ENCODE measurements at places on chromosomes 7 and 10.

- no peak for DNase-seq
Measured at GRCh38 chr7:151705636-151706276, 171.2 kb downstream of the PRKAG2 start.

DNA sequence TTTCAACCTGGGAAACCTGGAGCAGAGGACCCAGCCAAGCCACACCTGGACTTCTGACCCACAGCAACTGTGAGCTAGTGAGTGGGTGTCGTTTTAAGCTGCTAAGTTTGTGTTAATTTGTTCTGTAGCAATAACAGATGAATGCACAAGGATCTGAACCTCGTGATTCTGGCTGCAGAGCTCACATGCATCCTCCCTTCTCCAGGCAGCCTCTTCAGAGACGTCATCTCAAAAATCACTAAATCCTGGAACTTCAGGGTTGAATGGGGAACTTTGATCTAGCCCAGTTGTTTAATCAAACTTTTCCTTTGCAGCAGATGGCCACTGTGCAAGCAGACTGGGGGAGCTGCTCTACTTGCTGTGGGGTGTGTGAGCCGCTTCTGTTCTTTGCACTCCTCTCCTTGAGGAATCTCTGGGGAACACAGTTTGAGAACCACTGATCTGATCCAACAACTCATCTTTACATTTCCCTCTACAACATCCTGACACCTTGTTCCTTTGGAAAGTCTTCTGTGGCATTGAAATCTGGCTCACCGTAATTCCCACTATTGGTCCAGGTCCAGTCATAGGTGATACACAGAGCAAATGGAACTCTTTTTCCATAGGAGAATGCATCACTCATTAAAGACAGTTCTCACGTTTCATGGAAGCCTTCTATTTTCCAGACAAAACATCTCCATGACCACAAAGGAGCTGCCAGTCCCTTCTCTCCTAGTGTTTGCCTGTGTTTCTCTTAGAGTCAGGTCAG is 90.3 kb downstream of the CHN2 start:
- DNase-seq = no peak

DNA sequence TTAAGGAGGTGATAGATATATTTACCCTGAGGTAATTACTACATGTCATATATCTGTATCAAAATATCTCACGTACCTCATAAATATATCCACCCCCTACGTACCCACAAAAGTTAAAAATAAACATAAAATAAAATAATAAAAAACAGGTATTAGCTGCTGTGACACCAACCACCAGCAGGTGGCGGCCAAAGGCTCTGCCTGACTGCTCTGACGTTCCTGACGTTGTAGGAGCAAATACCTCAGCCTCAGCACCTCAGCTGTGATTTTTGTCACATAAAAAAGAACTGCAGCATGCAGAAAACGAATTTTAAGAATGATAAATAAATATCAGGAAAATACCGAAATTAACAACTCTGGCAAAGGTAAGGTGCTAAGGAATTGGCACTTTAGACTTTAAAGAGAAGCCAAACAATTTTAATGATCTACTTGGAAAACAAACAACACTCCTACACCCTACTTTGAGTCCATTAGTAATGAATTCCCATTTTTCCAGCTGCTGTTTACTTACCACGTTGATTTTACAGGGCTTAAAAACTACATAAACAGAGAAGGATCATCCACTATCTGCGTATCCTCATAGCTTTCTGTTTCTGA is 125.4 kb upstream of the TARP start:
- DNase-seq = no peak

DNA sequence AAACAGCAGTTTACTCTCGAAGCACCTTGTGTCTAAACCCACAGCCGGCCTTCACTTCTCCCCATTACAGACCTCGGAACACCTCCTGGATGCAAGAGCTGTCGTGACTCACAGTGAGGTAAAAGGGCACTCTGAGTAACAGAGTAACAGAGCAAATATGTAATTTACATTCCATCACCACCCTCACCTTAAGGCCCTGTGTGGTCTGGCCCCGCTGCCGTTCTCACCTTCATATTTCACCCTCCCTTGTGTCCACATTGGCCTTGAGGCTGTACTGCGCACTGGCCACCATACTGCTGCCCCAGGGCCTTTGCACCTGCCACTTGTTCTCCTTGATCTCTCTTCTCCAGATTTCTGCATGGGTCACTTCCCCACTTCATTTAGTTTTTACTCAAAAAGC is 12.6 kb downstream of the FFAR4 start:
- no peak for DNase-seq

GRCh38 chr10:59913547-59914237 is 7.3 kb upstream of the CCDC6 start:
- DNase-seq = no peak

- DNase-seq = no peak
Measured at GRCh38 chr10:34780818-34781380, 34.2 kb downstream of the PARD3 start.

GRCh38 chr10:72389716-72390115 is 35.0 kb upstream of the DNAJB12 start:
- no peak for DNase-seq

GRCh38 chr10:130427216-130427722 is 291.1 kb downstream of the GLRX3 start:
- no peak for DNase-seq

DNA sequence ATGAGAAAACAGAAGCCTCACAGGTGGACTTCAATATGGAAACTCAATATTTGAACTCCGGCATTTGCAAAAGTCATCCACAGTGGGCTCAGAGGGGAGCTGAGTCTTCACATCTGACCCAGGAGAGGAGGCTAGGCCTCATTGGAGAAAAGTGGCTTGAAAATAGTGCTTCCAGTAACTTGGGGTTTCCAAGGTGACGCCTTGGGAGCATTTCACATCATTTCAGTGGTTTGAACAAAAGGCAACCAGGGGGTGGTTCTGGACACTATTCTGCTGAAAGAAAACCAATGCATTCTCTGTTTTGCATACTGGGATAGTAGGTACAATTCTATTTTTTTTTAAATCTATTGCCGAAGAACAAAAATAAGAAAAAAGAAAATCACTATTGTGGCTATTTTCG is 599.2 kb upstream of the POM121L12 start:
- DNase-seq = no peak

- DNase-seq = no peak
Measured at GRCh38 chr10:81179805-81180452, 642.2 kb downstream of the SH2D4B start.

GRCh38 chr10:11379771-11380170 is 231.7 kb downstream of the USP6NL start:
- no peak for DNase-seq

- DNase-seq = no peak
Measured at GRCh38 chr10:110222641-110223297, 15.4 kb downstream of the MXI1 start.

GRCh38 chr7:143967398-143967797 is 12.8 kb downstream of the OR2F1 start:
- no peak for DNase-seq

DNA sequence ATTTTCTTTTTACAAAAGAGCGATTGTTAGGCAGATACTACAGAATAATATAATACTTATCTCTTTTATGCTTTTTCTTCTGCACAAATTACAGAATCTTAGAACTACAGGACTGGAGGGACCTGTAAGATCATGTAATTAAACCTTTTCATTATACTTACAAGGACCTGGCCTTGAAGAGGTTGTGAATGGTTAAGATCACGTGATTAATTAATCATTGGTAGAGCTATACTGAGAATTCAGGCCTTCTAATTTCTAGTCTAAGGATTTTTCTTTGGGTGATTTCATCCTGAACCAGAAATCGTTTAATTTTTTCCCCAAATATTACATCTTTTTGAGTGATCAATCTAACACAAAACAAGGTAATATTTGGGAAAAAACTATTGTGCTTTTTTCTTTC is 163.8 kb upstream of the SLC26A5 start:
- DNase-seq = no peak

GRCh38 chr7:42479452-42479815 is 242.4 kb upstream of the GLI3 start:
- no peak for DNase-seq

GRCh38 chr7:123734498-123734897 is 14.3 kb downstream of the WASL start:
- DNase-seq = no peak

DNA sequence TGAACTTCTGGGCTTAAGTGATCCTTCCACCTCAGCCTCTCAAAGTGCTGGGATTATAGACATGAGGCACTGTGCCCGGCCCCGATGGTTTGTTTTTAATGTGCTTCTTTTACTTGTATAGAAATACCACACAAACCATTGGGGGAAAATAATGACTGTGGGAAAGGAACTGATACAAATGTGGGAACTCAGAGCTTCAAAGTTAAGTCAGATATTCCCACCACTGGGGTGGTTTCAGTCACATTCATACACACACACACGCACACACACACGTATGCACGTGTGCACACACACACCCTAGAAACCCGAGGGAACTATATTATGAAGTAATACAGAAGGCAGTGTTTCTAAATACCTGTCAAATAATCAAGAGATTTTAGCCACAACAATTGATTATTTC is 17.0 kb downstream of the CPA4 start:
- no peak for DNase-seq

DNA sequence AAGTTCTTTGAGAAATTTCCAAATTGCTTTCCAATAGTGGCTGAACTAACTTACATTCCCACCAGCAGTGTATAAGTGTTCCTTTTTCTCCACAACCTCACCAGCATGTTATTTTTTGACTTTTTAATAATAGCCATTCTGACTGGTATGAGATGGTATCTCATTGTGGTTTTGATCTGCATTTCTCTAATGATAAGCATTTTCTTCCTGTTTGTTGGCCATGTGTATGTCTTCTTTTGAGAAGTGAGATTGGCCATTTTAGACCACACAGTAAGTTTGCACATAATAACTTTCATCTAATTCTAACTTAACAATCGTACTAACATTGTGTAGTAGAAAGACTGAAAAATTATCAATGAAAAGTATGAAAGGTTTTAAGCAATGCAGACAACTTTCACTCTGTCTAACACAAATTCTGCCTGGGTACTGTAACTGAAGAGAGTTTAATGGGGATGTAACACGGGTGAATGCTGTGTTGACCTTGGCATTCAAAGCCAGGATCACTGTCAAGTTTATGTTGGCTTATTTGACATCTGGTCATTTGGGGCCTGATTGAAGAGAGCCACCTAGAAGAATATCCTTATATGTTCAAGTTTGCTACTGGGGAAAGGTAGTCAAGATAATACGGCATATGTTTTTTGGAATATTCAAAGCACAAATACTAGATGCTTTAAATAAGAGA is 50.4 kb downstream of the FAM171A1 start:
- no peak for DNase-seq

- no peak for DNase-seq
Measured at GRCh38 chr10:18044976-18045720, 93.4 kb downstream of the SLC39A12 start.

GRCh38 chr10:51617576-51618235 is 81.7 kb downstream of the CSTF2T start:
- DNase-seq = no peak

DNA sequence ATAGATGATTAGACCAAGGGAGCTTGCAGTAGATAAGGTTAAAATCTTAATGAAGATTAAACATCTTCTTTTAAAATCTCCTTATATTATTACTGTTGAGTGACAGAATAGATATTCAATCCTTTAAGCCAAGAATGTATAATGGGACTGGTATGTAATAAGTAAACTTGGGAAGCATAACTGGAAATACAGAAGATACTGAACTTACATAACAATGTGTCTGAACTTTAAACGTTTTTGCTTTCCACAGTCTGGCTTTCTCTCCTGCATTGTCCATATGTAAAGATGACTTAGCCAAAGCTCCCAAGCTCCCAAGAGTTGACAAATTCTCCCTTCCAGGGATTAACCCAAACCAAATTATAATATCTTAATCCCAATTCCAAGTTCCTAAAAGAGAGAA is 129.8 kb downstream of the KCND2 start:
- no peak for DNase-seq

- no peak for DNase-seq
Measured at GRCh38 chr7:41930538-41931262, 227.8 kb upstream of the INHBA start.

DNA sequence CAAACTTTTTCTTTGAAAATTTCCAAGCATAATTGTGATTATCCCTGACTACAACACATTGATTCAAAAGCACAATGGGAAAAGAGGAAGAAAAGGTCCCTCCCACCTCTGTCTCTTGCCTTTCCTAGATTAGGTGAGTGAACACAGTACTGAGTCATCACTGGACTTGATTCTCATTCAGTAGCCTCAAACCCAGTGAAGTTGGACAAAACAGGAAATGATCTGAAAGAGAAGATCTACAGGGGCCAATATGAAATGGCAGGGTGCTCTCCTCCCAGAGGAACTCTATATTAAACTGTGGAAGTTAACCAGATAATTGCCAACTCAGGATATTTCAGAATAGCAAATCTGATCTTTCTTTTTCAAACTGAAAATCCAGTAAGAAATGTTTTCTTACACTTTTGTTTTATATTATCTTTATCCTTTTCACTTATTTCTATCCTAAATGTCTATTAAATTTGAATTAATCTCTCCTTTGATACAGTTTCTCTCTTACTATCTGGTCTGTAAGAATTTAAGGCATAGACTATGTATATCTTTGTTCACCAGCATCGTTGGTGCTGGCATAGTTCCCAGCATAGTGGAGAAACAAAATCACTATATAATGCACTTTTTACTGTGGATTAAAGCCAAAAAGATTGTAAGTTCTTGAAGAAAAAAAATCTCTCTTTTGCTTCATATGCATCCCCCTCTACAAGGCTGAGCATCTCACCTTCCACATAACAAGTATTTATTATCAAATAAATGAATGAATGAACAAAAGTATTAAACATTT is 41.4 kb upstream of the IKZF1 start:
- DNase-seq = no peak

- DNase-seq = no peak
Measured at GRCh38 chr10:103512591-103513379, 19.3 kb downstream of the NEURL1 start.

DNA sequence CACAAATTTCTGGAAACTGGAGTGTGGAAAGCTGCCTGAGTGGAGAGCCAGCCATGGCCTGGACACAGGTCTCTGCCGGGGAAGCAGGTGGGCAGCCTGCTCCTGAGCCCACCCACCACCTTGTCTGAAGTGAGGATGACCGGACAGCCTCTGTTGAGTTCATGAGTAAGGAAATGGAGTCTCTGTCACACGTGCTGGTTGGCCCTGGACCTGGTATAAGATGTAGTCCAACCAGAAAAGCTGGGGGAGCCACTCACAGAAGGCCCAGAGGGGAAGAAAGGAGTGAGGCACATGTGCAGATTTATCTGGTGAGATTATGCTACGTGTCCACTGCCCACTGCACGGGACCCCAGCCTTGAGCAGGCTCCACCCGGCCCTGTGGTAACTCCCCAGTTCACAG is 383.5 kb downstream of the GRID1 start:
- DNase-seq = no peak

GRCh38 chr10:123150271-123150985 is 2.5 kb downstream of the HMX2 start:
- DNase-seq = no peak

- DNase-seq = no peak
Measured at GRCh38 chr7:36659172-36659516, 65.2 kb downstream of the AOAH start.
